ENCODE measurements at places on chromosomes 3 and 15. TPM values are rescaled to one million over a fixed set of nuclear protein-coding genes. Genes with fewer than 3 reads are reported as not detected.

- DNase-seq, result no peak
Observed at GRCh38 chr3:103218146-103218545, 783.3 kb downstream of the ZPLD1 start.

The TRPM1 gene
- total RNA-seq, result not detected

The PAK2 gene
- 54.4 TPM for total RNA-seq

The CELF6 gene
- total RNA-seq, result 6.7 TPM

The GMPS gene
- total RNA-seq, result 50.2 TPM

The IMPG2 gene
- 3.0 TPM for total RNA-seq

DNA sequence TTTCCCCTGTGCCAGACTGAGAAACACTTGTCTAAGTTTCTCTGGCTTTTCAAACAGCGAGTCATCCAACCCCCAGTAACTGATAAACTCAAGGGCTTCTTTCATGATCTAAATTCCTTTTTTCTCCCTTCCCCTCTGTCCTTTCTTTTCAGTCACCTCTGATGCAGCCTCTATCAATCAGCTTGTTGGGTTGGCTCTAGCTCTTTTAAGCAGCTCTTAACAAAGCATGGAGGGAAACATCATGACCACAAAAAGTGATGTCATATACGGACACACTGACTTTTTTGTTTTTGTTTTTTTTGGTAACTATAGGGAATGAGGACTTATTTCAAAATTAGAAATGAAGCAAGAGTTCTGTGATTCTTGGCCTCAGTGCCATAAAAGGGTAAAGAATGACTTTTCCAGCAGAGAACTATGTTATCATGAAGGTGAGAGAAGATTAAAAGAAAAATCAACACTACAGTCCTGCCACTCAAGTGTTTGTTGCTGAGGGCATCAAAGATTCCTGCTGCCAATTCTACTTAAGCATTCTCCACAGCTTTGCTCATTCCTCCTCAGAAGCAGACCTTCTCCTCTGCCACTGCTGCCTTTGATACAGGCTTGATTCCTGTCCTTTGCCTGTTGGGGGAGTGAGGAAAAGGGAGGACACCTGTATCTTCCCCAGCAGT lies 457.0 kb upstream of the ONECUT1 start:
- no peak for DNase-seq

The FBN1 gene
- 27.9 TPM for total RNA-seq

DNA sequence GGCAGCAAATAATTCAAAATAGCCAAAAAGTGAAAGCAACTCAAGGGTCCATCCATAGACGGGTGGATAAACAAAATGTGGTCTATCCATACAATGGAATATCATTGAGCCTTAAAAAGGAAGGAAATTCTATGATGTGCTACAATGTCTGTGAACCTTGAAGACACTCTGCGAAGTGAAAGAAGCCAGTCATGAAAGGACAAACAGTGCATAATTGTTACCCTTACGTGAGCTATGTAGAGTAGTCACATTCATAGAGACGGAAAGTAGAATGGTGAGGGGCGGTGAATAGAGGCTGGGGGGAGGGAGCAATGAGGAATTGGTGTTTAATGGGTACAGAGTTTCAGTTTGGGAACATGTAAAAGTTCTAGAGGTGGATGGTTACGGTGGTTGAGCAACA lies 18.1 kb downstream of the IGF1R start:
- DNase-seq, result no peak

The STXBP5L gene
- total RNA-seq, result 18.6 TPM

- no peak for DNase-seq
Observed at GRCh38 chr3:128710816-128711433, 15.1 kb upstream of the RAB7A start.

The JMJD7 gene
- total RNA-seq, result 3.0 TPM

The CFAP44 gene
- 4.2 TPM for total RNA-seq

- no peak for DNase-seq
Observed at GRCh38 chr3:119933207-119933606, 151.3 kb downstream of the NR1I2 start.

GRCh38 chr3:138461896-138462295 lies 27.5 kb downstream of the ESYT3 start:
- DNase-seq, result no peak

- DNase-seq, result no peak
Observed at GRCh38 chr15:51244423-51244869, 94.0 kb downstream of the CYP19A1 start.

The ACAN gene
- total RNA-seq, result 0.47 TPM

DNA sequence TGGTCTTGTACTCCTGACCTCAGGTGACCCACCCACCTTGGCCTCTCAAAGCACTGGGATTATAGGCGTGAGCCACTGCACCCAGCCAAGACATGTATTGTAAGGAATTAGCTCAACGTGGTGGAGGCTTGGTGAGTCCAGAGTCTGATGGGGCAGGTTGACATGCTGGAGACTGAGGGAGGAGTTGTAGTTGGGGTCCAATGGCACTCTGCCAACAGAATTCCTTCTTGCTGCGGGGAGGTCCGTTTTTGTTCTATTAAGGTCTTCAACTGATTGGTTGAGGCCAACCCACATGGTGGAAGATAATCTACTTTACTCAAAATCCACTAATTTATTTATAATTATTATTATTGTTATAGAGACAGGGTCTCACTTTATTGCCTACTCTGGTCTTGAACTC lies 30.1 kb downstream of the PLA2G4D start:
- no peak for DNase-seq

- DNase-seq, result no peak
Observed at GRCh38 chr3:169432708-169433432, 230.6 kb downstream of the MECOM start.

- DNase-seq, result peak; percentile 25
Observed at GRCh38 chr3:129592381-129593131, 13.9 kb downstream of the PLXND1 start.

- no peak for DNase-seq
Observed at GRCh38 chr3:152910211-152910610, 75.3 kb downstream of the P2RY1 start.

GRCh38 chr3:182740710-182741109 lies 52.6 kb upstream of the ATP11B start:
- no peak for DNase-seq

DNA sequence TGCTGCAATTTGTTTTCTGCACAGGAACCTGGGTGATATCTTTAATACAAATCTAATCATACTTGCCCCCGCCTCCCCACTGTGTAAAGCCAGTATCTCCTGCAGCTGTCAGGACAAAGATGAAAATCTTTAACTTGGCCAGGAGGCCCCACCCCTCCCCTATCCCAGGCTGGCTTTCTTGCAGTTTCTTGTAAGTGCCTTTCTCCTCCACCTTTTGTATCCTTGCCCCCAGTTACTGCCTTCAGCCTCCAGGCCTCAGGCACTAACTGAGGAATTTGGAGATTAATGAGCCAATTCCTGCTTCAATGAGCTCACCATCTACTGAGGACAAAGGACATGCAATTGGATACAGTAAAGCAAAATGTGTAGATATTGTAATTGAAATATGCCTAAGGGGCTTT lies 6.5 kb downstream of the GCSAM start:
- no peak for DNase-seq

The TEX55 gene
- total RNA-seq, result not detected

GRCh38 chr15:101657968-101658784 lies 6.0 kb upstream of the TM2D3 start:
- no peak for DNase-seq

DNA sequence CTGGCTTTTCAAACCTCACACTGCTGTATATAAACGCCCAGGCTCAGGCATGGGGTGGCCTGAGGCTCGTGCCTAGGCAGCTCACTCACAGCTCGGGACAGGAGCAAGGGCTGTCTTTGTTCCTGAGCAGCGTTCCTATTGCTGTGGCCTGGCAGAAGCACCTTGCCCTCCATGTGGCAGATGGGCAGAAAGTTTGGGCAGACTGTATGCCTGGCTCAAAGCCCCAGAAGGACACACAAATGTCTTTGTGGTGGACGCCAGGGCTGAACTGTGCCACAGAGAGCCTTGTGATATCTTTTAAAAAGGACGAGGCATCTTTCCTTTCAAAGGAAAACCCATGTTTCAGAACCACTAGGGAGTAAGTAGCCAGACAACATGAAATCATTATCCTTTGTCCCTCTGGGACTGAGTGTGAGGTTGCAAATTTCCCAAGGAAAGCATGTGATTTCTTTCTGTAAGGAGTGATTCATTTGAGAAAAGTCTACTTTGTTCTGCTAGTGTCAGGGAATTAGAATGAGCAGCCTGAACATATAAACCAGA lies 29.3 kb upstream of the UBE2E1 start:
- peak; percentile 18 for DNase-seq

DNA sequence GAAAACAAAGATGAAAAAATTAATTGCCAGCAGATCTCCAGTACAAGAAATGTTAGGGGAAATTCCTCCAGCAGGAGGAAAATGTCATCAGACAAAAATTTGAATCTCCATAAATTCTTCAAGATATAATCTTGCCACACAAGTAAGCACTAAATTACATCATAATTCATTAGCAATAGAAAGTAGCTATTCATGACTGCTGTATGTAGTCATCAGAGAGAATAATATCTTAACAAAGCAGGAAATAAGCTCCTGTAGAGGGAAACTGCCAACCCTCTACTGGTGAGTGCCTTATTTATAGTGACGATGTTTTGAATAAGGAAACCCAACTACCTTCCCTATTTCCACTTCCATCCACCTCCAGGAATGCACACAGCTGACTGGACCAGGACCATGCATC lies 15.8 kb upstream of the SLC27A2 start:
- DNase-seq, result no peak

The MORC1 gene
- total RNA-seq, result 0.31 TPM

- DNase-seq, result no peak
Observed at GRCh38 chr15:55740359-55740878, 2.5 kb downstream of the PRTG start.

DNA sequence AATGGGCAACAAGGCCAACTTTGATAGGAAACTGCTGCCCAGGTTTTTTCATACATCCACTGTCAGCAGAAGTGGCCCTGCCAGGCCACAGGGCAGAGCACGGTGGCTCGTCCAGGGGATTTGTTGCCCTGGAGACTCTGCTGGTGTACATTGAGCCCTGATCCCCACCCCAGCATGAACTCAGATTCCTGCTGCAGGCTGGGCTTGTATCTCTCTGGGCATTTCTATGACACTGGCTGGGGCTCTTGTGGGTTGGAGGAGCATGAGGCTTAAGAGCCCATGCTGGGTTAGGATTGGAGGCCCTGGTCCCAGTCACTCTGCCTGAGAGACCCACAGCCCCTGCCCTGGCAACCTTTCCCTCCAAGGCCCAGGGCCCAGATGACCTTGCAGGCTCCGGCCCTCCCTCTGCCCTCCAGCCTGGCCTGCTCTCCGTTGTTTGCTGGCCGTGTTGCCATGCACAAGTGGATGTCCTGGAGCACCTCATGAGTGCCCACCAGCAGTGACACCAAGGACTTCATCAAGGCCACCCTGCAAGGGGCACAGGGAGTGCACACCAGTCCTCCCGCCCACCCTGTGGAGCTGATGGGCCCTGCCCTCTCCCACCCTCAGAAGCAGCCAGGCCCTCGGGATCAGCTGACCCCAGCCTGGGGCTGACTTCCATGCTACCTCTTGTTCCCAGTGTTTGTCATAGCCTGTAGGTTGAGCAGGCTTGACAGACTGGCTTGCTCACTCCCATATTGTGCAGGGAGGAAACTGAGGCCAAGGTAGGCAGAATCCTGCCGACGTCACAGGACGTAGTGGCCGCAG lies 58.2 kb downstream of the ZNF445 start:
- no peak for DNase-seq

DNA sequence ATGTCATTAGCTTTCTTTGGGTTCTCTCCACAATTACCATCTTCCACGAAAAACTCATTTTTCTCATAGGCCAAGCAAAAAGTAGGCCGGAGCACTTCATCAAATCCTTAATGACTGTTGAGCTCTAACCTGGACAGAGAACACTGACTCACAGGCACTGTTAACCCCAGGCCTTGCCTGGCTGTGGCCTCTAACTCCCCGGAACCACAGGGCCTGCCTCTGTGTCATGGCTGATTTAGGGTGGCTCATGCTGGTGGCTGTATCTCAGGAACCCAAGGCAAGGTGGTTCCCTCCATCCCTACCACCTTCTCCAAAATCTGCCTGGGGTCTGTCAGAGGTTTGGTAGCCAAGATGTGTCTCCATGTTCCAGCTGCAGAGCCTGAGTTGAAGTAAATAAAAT lies 3.6 kb downstream of the CRTAP start:
- DNase-seq, result no peak

Data from occipital lobe (tissue), 3 donors.